HEK293T (cell line): ENCODE measurements at places on chromosomes 5 and 9.

DNA sequence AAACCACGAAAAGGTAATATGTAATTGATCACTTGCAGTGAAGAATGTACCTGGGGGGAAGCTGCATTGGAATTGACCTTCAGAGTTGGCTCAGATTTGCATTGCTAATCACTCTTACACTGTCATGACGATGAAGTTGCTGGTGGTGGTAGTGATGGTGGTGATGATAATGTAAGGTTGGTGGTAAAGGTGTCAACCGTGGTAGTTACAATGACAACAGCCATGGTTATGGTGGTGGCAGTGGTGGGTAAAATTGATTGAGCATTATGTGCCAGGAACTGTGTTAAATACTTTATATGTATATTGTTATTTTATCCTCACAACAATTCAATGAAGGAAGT, 282.4 kb downstream of the NR3C1 start:
- no peak for DNase-seq

- no peak for DNase-seq
Observed at GRCh38 chr9:86072394-86072877, 26.9 kb downstream of the GOLM1 start.

- no peak for DNase-seq
Observed at GRCh38 chr5:67290655-67291054, 94.1 kb upstream of the CD180 start.

GRCh38 chr9:98280162-98280561, 24.7 kb upstream of the TBC1D2 start:
- no peak for DNase-seq

- DNase-seq, result no peak
Observed at GRCh38 chr9:27505744-27506161, 18.3 kb upstream of the IFNK start.

- DNase-seq, result no peak
Observed at GRCh38 chr9:16069249-16069648, 516.4 kb downstream of the CCDC171 start.

DNA sequence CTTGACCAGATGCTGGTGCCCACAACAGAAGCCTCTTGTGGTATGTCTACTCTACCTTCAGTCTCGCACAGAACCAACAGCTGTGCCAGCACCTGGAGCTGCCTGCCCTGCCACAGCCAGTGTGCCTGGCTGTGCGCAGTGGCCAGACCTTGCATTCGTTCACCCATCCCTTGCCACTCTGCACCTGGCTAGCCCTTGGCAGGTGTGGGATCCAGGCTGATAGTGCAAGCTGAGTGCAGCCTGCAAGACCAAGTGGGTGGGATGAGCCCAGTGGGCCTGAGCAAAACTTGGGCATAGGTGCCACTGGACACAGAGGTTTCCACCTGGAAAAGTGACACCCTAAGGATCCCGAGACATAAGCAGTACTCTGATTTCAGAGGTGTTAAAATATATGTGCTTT, 108.2 kb downstream of the ST8SIA4 start:
- DNase-seq, result no peak

- DNase-seq, result no peak
Observed at GRCh38 chr5:138468966-138469539, 3.8 kb downstream of the EGR1 start.

DNA sequence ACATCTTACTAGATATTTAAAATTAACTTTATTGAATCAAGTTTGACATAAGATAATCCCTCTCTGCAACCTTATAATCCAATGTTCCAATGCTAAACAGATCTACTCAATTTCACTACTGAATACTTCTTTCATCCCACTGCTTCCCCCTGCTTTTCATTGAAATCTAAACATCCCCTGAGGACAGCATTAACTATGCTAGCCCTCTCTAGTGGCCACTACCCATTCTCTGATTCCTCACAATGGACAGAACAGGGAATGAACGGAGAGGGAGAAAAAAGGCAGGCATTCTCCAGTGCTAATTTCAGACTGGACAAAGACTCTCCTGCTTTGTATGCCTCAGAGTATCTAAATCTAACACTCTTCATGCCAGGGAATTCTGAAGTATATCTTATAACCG, 54.3 kb upstream of the RGS7BP start:
- DNase-seq, result no peak

GRCh38 chr9:122785269-122785668, 3.5 kb upstream of the OR5C1 start:
- DNase-seq, result no peak

DNA sequence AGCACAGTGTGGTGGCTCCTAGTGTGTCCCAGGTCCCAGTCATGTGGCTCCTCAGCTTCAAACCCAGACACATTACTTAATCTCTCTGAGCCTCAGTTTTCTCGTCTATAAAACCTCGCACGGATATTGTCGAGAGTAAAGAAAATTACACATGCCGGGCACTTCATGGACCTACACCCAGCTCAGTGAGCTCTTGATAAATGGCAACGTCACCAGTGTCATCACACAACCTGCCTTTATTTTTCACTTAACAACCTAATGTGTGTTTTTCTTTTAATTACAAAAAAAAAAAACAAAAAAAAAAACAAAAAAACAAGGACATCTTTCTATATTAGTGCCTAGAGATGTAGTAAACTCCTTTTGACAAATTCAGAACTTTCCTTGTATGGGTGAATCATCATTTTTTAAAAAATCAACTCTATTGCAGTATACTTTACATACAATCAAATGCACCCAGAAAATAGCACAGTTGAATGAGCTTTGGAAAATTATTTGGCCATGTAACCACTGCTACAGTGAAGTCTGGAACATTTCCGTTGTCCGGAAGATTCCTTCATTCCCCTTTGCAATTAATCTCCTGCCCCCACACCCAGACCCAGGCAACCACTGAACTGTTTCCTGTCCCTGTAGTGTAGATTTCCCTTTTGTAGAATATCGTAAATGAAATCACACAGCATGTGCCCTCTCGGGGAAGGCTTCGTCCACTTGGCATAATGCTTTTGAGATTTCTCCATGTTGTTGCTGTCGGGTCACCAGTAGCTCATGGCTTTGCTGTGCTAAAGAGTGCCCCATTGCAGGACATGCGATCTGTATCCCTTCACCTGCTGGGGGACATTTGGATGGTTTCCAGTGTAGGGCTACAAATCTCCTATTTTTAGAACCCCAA, 100.4 kb upstream of the LARP1 start:
- no peak for DNase-seq

DNA sequence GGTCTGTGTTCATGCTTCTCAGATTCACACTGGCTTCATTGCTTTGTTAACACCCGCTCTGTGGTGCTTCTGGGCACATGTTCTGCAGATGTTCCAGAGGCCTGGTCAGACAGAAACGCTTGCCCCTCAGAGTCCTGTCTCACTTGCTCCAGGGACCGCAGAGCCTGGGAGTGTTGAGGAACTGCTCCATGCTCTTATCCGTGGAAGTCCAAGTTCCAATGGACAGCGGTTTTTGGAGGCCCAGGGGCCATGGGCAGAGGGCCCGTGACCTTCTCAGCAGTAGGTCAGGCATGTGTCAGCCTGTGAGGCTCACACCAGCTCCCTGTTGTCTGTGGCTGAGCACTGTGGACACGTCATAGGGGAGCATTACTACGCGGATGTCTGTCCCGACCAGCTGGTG, 364.7 kb upstream of the IRX1 start:
- DNase-seq, result no peak

DNA sequence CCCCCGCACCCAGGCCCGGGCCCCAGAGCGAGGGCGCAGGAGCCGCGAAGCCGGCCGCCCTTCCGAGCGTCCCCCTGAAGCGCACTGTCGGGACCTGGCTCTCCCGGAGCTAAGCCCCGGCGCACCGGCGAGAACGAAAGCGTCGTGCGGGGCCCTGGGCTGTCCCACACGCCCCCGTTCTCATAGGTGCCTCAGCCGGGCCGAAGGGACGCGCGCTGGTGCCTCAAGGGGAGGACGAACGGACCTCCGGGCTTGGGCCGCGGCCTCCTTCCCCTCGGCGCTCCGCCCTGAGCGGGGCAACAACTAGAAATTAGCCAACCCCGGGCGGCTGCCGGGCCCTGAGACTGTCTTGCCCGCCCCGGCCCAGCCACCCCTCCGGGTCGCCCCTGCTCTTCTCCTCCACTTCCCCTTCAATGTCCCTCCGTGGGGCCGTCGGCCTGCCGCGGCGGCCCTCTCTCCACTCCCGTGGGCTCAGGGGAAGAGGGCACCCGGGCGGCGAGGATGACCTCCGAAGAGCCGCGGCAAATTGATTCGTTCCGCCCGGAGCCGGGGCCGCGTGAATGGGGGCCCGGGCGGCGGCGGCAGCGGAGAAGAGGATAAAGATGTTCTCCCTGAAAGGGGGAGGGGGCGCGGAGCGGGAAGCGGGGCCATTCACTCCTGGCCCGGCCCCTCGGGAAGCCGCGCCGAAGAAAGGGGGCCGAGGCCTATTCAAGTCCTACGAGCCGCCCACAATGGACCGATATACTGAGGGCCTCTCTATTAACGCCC, 3.5 kb upstream of the PRDM12 start:
- peak; percentile 45 for DNase-seq

GRCh38 chr9:37410354-37410861, 12.1 kb upstream of the GRHPR start:
- no peak for DNase-seq

DNA sequence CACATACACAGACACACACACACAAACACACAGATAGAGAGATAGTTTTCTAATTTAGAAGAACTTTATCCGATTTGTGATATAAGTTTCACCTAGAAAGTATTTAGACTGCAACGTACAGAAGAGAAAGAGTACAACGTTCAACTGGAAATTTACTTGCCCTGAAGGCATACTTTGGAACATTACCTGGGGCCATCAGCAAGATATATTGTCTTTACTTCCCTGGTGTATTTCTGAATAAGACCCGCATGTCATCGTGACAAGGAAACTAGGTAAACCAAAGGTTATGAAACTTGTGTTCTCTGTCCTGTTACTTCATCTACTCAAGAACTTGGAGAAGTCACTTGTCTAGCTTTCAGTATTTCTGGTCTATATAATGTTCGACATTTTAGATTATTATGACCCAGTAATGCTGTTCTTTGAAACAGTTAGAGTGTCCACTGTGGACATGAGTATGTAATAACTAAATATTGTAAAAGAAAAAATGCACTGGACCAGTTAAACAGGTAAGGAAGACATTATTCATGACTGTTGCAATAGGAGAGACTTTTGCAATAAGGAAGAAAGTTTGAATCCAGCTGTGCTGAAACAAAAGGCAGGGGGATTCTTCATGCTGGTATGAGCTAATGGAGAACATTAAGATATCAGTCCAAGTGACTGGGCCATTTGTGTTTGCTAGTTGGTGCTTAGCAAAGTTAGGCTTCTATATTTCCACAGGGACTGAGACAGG, 1791.1 kb downstream of the MAT2B start:
- no peak for DNase-seq

DNA sequence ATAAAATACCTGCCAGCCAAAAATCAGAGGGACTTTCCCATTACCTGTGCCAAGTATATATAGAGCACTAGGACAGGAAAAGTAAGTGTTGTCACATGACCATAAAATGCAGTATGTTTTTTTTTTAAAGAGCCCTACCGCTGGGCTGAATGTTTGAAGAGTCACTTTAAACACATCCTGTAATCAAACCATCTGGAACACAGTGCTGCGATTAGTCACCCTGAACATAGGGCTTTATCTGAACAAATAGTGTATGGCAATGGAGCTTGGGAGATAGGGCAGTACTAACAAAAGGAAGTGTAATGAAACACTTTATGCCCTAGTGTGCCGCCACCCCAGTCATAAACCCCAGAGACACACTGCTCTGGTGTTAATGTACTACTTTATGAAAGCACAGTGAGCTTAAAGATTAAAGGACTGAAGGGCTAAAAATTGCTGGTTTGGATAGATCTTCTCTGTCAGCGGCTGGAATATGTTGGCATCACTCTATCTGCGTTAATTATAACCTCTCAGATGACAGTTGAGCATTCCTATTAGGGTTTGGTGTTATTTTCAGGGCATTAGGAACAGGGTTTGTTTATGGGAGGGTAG, 90.4 kb downstream of the ZNF608 start:
- peak; percentile 51 for DNase-seq
